Umbilical cord (tissue), 2 donors: ENCODE measurements at places on chromosomes 3 and 15. TPM values are rescaled to one million over a fixed set of nuclear protein-coding genes. Genes with fewer than 3 reads are reported as not detected.

The MYD88 gene
- 16.4 TPM for total RNA-seq

- no peak for DNase-seq
These were observed 15.7 kb downstream of the OXNAD1 start for GRCh38 chr3:16280671-16281070.

GRCh38 chr3:115913069-115913686 lies 289.9 kb downstream of the GAP43 start:
- DNase-seq, result no peak

DNA sequence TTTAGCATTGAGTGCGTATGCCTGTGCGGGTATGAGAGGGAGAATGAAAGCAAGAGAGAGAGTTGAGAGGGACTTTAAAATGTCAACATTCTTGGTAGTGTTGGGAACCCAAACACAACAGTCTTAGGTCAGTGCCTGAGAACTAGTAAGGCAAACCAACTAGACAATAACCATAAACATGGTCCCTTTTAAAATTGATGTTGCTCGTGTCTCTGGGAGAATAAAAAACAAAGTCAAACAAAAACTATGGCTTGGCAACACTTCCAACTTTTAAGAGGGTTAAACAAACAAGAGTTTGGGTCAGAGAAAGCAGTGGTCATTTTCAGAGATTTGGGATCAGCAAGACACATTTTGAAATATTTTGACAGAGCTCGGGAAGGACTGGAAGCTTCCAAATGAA lies 146.7 kb upstream of the THBS1 start:
- DNase-seq, result no peak

DNA sequence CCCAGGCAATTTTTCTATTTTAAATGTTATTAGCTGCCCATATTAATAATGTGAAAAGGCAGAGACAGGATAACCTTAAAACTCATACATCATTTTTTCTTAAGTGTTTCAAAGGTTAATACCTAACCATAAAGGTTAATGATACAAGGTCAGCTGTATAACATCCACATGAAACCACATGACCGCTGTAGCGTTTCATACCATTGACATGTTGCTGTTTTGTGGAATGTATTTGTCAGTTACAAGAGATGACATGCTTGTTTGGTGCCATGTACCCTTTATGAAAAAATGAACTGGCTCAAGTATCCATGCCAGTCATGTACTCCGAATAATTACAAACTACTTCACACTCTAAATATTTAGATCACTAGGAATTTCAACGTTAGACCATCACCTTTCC lies 207.4 kb downstream of the FMN1 start:
- no peak for DNase-seq

- DNase-seq, result no peak
These were observed 64.6 kb downstream of the LPP start for GRCh38 chr3:188218603-188219002.

DNA sequence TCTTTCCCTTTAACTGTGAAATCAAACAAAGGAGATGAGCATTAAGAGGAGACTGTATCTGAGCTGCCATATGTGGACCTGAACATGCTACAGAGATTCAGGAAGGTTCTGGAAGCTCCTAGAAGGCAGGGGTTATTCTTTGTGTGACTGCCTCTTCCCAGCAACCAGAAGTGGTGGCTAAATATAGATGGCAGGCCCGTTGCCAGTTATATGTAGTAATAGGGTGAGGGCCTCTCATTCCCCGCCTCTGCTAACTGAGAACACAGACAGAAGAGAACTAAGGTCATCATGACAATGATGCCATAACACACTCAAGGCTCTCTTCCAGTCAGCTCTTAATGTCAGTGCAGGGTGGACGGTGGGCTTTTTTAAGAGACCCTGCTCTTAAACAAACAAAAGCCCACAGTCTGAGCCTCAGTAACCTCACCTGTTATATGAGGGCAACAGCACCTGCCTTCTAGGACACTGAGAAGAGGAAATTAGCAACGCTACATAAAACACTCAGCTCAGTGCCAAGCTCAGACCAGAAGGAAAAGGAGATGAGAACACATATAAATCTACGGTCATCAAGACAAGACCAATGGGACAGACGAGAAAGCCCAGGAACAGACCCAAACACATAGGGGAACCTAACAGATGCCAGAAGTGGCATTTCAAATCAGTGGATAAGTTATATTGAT lies 22.3 kb downstream of the CFAP92 start:
- peak; percentile 59 for DNase-seq

The DNAH1 gene
- total RNA-seq, result 2.9 TPM

GRCh38 chr15:48066456-48066855 lies 54.3 kb upstream of the SLC24A5 start:
- DNase-seq, result no peak

- no peak for DNase-seq
These were observed 15.1 kb downstream of the CTSH start for GRCh38 chr15:78929536-78930264.

The SLC12A1 gene
- 33.5 TPM for total RNA-seq

DNA sequence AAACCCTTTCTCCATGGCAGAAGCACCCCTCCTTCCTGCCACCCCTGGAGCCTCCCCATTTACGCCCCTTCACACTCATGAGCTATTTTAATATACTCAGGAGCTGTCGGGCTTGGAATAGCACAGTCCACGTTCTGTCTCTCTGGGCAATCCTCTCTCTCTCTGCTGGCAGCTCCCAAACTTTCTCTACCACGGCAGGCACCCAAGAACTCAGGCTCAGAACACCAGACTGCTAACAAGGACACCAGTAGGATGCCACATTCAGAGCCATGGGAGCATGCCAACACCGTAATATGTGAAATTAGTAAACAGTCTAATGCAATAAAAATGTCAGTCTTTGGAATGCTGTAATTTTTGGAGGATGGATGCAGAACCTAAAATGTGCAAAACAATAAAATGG lies 19.3 kb downstream of the TNFAIP8L3 start:
- DNase-seq, result no peak

- no peak for DNase-seq
These were observed 41.8 kb downstream of the IQCB1 start for GRCh38 chr3:121793078-121793477.

DNA sequence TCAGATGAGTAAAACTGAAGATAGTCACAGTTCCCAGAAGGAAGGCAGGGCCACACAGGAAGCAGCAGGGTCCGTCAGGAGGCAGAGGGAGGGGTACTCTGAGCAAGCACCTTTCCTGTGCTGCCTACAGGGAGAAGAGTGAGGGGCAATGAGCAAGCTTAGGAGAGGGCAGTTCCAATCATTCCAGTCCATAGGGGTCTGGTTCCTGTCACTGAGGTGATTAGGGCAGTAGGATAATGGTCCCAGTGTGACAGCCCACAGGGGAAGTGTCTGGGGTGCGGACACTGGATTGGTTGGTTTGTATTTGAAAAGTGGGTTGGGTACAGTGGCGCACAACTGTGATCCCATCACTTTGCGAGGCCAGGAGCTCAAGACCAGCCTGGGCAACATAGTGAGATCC lies 7.1 kb upstream of the ACAD9 start:
- no peak for DNase-seq

- DNase-seq, result peak; percentile 55
These were observed 211.8 kb downstream of the CHST2 start for GRCh38 chr3:143331350-143331749.

GRCh38 chr15:67110361-67110781 lies 45.0 kb downstream of the SMAD3 start:
- DNase-seq, result no peak

DNA sequence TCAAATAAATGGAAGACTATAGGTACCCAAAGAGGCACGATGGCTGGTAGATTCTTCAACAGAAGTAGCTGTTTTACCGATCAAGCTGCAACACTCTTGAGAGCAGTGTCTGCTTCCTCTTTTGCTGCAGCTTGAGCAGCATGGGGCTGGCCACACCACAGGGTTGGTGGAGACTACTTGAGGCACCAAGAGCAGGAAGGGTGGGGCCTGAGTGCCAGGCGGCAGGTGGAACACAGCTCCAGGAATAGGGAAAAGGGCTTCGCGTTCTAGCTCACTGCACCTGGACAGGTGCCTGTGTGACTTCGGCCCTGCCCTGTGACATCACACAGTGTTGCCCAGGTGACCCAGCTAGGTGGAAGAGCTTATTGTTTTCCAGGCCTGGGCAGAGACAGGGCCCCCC lies at the start of gene CCDC33:
CCDC33 (plus strand) TSS at position 365 of the 400 bp plus-strand sequence. CDS start 394 bp downstream, outside the sequence.
- no peak for DNase-seq

DNA sequence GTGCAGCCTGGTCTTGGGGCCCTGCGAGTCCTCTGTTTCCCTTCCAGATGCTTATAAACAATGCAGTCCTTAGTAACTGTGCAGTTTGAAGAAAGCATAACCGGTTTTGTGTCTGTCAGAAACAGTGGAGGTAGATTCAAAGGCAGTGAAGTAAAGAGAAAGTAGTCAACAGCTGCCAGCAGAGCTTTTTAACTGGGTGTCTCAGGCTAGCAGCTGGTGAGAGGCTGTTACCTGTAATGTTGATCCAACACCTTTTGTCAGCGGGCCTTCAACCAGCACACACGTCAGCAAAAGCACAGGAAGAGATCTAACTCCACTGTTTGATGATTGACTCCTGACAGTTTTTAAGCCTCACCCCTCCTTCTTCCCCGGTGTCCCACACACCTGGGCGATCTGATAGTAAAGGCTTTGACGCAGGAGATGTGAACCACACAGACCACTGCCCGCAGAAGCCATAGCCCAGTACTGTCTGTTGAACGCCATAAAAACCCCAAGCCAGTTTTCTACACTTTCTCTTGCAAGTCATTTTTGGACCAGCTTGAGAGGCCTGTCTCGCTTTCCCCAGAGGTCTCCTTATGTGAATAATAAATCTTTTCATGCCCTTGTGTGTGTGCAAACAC lies 178.0 kb downstream of the FMN1 start:
- no peak for DNase-seq

- no peak for DNase-seq
These were observed 33.9 kb downstream of the OSBPL10 start for GRCh38 chr3:31947162-31947561.

The GRIP2 gene
- 7.7 TPM for total RNA-seq

The PDZRN3 gene
- total RNA-seq, result 98.0 TPM

GRCh38 chr3:149536429-149536828 lies 61.9 kb downstream of the TM4SF4 start:
- DNase-seq, result peak; percentile 67

- no peak for DNase-seq
These were observed 29.1 kb upstream of the LYZL4 start for GRCh38 chr3:42439261-42440115.

The PARP9 gene
- total RNA-seq, result 31.5 TPM

DNA sequence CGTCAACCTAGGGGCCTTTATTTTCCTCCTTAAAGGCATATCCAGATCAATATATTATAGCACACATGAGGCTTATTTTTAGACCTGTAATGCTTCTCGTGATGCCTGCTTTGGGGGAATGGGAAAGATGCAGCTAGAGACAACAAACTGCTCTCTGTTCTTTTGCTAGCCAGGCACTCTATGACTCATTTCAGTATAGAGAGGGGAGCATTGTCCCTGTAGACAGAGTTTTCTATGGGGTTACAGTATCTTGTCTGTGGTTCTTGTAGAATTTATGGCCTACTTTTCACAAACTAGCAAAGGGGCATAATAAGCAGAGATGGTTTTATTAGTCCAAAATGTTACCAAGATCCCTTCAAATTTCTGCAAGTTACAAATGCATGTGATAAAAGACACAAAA lies 305.6 kb downstream of the LSAMP start:
- DNase-seq, result no peak

DNA sequence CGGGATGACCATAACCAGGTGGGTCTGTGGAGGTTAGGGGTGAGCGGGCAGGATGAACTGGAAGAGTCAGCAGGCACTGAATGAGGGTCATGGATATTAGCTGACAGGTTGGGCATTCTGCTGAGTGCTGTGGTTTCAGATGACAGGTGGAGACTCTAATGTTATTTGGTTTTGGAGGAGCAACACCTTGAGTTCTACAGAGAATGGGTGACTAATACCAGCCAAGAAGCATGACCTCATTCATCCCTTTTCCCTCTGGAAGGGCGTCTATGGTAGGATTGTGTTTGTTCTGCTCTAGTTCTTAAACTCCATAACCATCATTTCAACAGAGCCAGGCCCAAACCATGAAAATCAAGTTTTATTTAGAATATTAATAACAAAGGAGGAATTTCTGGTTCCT lies 550.7 kb upstream of the LMCD1 start:
- DNase-seq, result no peak

DNA sequence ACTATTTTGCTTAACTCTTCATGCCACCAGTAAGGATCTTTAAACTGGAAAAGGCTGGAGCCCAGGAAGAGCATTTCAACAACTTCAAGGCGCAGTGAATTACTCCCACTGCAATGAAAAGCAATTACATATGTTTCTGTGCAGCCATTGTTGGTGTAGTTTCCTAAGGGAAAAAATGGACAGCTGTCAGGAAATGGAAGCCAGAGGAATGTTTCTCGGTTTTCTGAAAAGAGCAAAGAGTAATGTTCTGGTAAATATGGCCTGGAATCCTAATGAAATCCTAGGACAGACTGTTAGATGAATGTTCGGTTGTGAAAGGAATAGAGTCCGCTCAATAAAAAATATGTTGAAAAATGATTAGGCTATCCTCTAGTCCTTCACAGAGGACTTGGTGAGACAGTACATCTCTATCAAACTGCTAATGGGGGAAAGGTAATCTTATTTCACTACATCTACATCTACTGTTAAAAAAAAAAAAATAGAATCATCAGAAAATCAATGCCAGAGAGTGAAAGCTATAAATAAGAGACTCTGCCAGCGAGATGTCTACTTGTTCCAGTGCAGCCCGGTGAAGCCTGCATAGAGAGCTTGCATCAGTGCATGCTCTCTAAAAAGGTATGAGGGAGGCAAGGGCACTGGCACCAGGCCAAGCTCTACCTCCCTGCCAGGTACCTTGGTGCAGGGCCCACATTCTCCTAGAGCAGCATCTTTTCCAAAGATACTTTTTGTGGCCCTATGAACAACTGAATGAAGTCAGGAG lies 68.2 kb upstream of the TJP1 start:
- no peak for DNase-seq

The ZSCAN2 gene
- 8.9 TPM for total RNA-seq

GRCh38 chr3:12833222-12834161 lies 7.9 kb downstream of the RPL32 start:
- no peak for DNase-seq

DNA sequence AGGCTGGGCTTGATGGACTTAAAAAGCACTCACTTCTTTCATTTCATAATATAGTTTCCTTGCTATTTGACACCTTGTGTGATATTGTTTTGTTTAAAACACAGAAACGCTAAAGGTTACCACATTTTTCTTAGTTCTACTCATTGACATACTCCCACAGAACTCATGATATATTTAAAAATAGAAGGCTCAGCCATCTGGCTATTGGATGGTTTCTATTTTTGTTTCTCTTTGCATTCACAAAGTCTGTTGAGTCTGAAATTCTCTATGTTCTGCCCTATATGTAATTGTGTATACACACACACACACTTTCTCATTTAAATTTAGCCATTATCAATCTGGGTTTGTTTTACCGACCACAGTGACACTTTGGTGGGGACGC lies 128.2 kb downstream of the SOX2 start:
- DNase-seq, result no peak

The MINAR1 gene
- 3.9 TPM for total RNA-seq

The CHL1 gene
- 18.1 TPM for total RNA-seq

The PEAK1 gene
- 129 TPM for total RNA-seq
